ENCODE measurements at places on chromosomes 6 and 20.

DNA sequence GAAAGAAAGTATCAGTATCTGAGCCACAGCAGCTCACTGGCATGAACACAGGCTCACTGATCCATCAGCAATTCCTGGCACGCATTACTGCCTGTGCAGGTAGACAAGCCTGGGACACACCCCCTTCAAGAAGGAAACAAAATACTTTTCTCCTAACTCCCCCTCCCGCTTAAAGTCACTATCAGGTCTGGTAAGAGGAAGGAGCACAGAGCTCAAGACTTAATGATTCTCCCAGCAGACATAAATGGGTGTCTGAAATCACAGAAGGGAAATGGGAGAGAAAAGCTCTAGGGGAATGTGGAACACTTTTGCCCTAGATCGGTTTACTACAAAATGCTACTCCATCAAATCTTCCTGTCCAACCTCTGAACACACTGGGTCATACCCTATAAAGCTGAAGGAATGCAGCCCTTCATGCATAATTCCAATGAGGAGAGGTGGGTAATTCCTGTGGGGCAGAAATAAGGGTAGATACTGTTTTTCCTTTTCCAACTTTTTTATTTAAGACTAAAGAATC is at the start of gene ADGRF1:
Gene ADGRF1 (minus strand): TSS at position 58 of the 517 bp plus-strand sequence. CDS start 13,271 bp downstream, outside the sequence.
- DNase-seq: no peak

- peak; percentile 20 for DNase-seq
Measured at GRCh38 chr20:47296950-47297349, 59.5 kb downstream of the ZMYND8 start.

GRCh38 chr20:21089391-21089790 is 16.8 kb downstream of the LINC00237 start:
- DNase-seq: no peak

DNA sequence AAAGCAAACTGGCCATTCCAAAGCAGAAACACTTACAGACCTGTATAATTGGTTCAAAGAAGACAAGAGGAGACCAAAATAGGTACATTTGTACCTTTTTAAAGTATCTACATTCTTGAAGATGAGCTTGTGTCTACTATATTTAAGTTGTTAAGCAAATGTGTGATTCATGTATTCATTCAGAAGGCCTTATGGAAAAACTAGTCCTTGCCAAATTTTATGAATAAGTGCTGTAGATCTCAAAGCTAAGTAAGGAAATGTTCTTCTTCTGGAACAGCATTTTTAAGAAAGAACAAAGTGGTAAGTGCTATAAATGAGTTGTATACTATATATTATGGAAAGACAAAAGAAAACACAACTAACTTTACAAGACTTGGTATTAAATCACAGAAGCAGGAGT is 22.2 kb upstream of the HEY2 start:
- no peak for DNase-seq

DNA sequence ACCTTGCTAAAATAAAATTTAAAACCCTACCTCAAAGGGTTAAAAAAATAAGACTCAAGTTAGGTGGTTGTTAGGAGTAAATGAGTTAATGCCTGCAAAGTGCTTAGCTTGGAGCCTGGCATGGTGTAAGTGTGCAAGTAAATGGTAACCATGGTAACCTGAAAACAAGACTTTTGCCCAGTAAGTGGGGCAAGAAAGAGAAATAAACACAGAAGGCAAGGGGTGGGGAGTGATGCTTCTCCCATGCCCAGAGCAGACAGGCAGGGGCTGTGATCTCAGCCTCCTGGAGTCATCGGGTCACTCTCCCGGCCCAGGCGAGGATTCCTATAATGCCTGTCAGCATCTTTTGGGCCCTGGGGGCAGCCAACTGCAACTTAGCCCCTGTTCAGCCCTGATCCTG is 59.2 kb upstream of the SLC32A1 start:
- no peak for DNase-seq

DNA sequence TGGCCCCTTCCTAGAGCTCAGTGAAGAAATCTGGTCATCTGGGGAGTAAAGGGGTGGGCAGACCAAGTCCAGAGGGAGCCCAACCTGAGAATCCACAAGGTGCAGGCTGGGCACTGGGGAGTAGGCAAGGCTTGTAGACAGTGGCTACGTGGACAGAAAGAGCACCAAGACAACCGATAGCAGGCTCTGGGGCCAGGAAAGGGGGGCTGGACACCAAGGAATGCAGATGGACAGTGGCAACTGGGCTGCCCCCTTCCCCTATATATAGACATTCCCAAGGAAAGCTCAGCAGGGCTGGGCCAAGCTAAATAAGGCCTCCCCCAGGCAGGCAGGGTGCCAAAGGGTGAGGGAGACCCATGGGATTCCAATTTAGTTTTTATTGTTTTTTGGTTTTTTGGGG is 1.5 kb upstream of the TNNC2 start:
- peak; percentile 29 for DNase-seq

- no peak for DNase-seq
Measured at GRCh38 chr6:111710439-111710838, 104.8 kb upstream of the TRAF3IP2 start.

GRCh38 chr20:58012731-58013510 is 215.5 kb downstream of the ANKRD60 start:
- DNase-seq: no peak

DNA sequence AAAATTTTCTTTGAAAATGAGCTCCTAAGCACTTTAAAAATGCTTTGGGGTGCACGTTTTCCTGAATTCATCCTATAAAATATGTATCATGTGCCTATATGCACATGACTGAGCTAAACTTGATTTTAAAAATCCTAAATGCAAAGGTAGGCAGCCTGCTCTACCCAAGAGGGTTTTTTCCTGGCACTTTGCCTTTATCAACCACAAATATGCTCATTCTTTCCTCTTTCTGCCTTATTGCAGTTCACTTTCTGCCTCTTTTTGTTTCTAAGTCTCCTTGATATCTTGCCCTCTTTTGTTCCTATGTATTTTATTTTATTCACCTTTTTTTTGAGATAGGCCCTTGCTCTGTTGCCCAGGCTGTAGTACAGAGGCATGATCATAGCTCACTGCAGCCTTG is 229.3 kb downstream of the GRM1 start:
- peak; percentile 37 for DNase-seq

DNA sequence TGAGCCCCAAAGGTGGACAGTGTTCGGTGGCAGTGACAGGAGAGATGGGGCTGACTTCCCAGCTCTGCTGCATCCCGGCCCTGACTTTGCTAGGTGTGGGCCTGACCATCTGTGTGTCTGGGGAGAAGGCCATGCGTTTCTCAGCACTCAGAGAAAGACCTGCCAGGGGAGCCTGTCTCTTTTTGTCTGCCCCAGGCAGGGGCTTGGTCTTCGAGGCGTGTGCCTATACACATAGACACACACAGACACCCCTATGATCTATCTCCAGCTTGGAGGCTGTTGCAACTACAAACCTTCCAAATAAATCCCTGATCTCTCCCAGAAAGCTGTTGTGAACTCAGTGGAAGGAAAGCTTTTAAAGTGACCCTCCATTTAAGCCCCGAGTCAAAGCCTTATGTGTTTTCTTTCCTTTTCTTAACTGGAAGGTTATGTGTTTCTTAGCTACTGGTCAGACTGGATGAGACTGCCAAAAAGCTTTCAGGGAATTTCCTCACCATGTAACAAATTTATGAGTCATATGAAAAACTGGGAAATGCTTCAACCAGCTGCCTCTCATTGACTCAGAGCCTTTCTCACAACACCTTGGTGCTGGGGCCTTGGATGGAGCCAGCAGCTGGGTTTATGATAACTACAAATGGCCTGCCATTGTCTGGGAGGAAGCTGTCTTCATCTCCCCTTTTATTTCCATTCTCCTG is 102.6 kb downstream of the CDC5L start:
- peak; percentile 99 for DNase-seq

GRCh38 chr6:6742535-6742934 is 154.0 kb downstream of the LY86 start:
- no peak for DNase-seq

- no peak for DNase-seq
Measured at GRCh38 chr6:35215665-35216411, 2.1 kb downstream of the SCUBE3 start.

GRCh38 chr20:52405417-52405816 is 213.8 kb upstream of the ZFP64 start:
- no peak for DNase-seq

- DNase-seq: no peak
Measured at GRCh38 chr6:90021711-90022110, 127.4 kb downstream of the GJA10 start.

DNA sequence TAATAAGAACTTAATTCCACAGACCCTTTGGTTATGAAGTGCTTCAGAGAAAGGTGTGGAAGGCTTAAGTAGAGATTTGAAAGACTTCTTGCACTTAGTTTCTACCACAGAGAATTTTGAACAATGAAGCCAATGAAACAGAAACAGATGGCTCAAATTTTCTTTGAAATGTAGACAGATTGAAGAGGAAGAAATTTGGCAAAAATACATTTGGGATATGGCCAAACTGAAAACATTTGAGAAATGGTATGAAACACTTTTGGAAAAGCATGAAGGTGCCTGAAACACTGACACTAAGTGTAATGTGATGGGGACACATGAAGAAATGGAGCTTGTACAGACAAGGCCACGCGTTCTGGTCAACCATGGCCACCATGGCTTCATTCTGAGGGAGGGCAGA is 272.4 kb upstream of the EXOC2 start:
- no peak for DNase-seq

DNA sequence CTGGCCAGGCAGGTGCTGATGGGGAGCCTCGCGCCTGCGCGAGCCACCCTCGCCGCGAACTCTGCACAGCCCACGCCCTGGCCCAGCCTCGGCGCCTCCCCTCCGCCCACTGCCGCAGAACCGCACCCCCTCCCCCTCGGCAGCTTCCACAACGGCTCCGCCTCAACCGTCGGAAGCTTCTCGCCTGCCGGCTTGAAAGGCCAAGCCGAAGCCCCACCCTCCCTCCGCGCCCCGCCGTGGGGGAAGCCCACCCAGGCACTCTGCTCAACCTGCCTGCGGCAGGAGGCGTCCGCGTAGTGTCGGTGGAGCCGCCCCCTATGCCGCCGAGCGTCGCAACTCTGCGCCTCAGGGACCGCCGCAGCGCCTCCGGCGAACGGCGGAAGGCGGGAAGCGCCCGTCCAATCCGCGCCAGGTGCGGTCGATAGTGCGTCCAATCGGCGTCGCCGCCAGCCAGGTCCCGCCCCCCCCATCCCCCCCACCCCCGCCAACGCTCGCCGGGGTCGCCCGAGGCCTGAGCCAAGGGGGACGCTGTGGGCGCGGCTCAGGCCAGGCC is at the start of gene SYCP2:
Gene SYCP2 (minus strand): TSS at position 342 of the 553 bp plus-strand sequence. CDS start 11,224 bp downstream, outside the sequence.
- peak; percentile 12 for DNase-seq

DNA sequence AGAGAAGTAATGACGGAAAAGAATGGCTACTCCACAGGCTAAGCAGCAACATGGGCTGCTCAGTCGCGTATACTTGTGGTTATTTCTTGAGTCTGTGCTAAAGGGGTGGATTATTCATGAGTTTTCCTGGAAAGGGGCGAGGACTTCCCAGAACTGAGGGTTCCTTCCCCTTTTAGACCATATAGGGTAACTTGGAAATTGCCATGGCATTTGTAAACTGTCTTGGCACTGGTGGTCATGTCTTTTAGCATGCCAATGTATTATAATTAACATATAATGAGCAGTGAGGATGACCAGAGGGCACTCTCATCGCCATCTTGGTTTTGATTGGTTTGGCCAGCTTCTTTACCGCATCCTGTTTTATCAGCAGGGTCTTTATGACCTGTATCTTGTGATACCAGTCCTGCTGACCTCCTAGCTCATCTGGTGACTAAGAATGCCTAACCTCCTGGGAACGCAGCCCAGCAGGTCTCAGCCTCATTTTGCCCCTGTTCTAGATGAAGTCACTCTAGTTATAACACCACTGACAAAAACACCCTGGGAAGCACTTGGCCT is 11.4 kb downstream of the LBP start:
- DNase-seq: peak; percentile 21

- no peak for DNase-seq
Measured at GRCh38 chr20:14780508-14780907, 443.1 kb upstream of the FLRT3 start.

DNA sequence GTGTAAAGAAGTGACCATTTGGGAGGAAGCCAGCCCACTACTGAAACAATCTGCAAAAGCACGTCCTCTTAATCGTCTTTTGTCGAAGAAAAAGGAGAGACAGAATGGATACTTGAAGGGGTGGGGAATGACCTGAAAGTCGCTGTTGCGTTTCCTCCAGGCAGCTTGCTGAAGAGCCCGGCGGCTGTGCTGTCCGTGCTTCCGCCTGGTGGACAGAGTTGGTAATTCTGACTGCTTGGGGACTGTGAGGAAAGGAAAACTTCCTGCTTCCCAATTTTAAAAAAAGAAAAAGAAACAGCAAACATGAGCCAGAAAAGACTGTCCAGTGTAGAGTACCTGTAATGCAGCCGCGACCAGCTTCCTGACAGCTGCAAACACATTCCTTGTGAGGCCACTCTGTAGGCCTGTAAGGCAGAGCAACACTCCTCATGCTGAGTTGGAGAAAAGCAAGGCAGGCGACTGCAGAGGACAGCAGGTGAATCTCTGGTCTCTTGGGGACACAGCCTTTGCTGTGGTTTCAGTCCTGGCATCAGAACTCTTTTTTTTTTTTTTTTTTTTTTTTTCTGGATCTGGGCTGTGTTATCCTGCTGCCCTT is 251.1 kb upstream of the TBX18 start:
- peak; percentile 61 for DNase-seq

DNA sequence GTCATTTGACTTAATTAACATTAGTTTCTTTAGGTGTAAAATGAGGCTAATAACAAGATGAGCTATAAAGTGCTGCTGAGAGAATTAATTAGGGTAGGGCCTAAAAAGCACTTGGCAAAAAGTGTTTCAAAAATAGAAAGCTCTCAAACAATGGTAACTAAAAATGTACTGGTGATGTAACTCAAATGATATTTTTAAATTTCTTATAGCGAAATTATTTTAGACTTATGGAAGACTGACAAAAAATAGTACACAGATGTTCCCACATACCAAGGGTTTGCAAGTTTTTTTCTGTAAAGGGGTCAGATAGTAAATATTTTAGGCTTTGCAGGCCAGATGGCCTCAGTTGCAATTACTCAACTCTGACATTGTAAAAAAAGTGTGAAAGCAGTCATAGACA is 190.7 kb upstream of the UFL1 start:
- no peak for DNase-seq

- DNase-seq: no peak
Measured at GRCh38 chr6:150212778-150213177, 69.9 kb downstream of the PPP1R14C start.

DNA sequence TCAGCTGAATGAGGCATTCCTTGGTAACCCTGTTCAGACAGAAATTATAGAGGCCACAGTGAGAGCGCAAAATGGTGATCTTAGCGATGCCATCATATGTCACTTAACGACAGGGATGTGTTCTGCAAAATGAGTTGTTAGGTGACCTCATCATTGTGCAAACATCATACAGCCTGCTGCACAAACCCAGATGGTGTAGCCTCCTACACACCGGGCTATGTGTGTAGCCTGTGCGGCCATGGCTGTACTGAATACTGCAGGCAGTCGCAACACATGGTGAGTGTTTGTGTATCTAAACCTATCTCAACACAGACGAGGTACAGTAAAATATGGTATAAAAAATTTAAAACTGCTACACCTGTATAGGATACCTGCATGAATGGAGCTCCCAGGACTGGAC is 234.1 kb upstream of the PMEPA1 start:
- DNase-seq: no peak

GRCh38 chr6:111842891-111843290 is 30.4 kb downstream of the FYN start:
- DNase-seq: no peak
